ENCODE measurements at places on chromosomes 2 and 18.

DNA sequence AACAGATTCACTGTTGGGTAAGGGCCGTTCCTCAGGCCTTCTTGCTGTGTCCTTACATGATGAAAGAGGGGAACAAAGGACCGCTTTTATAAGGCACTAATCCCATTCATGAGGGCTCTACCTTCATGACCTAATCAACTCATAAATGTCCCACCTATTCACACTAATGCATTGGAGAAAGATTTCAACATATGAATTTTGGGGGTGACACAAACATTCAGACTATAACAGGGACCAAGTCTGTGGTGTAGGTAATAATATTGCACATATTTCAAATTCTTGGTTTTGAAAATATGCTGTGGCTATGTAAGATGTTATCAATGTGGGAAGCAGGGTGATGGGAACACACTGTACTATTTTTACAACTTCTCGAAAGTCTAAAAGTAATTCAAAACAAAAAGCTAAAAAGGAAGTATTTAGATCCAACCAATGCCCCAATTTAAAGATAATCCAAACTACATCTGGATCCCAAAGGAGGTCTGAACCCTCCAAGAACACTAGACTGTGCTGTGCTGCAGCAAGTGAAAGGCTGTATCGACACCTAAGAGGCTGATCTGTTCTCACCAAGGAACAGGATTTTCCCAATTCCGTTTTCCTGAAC lies 82.4 kb upstream of the TGIF1 start:
- no peak for DNase-seq

GRCh38 chr2:20129331-20130159 lies 78.1 kb upstream of the LAPTM4A start:
- DNase-seq = no peak

DNA sequence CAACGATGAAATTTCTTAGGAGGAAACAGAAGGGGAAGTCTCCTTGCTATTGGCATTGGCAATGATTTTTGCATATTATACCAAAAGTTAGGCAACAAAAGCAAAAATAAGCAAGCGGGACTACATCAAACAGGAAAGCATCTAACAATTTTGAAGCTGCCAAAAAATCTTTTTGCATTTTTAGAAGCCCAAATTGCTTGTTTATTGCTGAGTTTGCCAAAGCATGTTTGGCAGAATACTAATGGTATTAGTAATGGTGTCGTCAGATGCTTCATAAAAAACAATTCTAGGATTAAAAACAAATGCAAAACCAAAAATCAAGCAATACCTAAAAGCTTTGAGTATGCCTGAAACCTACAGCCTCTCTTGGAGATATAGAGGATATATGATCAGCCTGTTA lies 80.0 kb downstream of the GALR1 start:
- DNase-seq = no peak

DNA sequence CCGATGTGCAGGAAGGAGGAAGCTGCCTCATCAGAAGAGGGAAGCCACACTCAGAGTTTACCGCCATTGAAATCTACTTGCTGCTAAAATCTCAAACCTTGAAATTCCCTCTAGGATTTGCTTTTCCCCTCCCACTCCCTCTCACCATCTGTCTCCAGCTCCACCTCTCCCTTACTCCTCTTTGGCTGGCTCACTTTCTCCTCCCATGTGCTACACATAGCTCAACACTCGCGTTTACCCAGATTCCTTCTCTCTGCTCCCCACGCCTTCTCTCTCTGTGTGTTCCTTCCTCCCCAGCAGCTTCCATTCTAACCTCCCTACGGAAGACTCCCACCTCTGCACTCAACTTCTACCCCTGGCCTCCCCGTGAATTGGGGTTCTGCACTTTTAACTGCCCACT lies 143.1 kb downstream of the DNER start:
- DNase-seq = no peak

DNA sequence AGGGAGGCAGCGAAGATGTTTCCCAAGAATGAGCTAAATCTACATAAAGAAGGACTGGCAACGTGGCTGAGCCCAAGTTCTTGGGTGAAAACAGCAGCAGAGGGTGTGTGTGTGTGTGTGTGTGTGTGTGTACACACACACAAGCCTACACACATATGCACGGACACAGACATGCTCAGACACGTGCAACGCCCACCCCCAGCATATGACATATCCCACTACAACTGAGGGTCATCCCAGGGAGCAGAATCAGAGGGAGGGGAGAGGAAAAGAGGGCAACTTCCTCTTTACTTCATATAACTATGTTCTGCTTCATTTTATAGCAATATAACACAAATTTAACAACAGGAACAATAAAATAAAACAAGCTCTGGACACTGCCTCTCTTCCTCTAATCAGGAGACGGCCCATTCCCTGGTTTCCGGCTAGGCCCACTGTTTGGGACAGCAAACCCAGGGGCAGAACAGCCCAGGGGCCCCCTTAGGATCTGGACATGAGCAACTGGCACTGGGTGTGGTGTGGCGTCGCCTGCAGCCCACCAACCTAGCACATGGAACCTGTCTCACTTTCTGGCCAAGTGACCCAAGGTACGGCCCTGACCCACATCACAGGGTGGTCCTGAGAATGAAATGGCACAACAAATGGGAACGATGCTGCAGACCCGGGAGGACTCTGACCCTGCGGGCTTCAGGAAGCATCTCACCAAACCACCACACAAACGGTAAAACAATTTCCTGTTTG lies 25.0 kb downstream of the FAM178B start:
- DNase-seq = no peak

GRCh38 chr2:74107071-74107470 lies 40.6 kb downstream of the BOLA3 start:
- no peak for DNase-seq

GRCh38 chr2:42793334-42794270 lies 1.2 kb upstream of the HAAO start:
- no peak for DNase-seq

DNA sequence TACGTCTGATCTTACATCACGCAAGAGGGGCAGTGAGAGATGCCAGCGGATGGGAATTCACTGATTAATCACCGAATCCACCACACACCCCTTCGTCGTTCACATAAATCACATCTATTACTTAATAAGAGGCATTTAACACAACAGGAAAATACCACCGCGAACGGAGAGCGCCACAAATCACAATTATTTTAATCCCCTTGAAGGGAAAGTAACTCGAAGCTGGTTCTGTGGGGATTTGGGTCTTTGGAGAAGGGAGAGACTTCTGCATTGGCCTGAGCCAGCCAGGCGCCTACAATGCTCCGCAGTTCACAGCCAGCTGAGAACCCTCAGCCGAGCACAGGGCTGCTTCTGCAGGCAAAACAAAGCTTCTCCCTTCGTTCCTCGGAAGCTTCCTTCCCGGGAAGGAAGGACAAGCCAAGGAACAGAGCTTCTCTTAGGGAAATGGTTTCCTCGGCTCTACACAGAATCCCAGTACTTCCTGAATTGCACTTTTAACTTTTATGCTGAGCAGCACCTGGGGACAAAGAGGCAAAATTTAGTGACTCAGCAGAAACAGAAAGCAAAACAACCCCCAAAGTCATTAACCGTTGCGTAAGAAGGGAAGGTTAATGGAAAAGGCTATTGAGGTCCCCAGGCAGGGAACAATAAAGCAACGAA lies at the start of gene LRP1B:
Gene LRP1B, minus strand, starts transcription at position 7 of the 660 bp plus-strand sequence. CDS start 287 bp downstream, outside the sequence.
- DNase-seq = no peak

Measured in stimulated activated CD4-positive, alpha-beta T cell treated with anti-CD3 and anti-CD28 coated beads, TNF-alpha, amount 100 ng/mL, for 24 hours (primary cell).